CMK (cell line): ENCODE measurements at places on chromosomes 2 and 18.

- DNase-seq, result no peak
Measured at GRCh38 chr18:39801010-39801409, 2154.0 kb upstream of the PIK3C3 start.

DNA sequence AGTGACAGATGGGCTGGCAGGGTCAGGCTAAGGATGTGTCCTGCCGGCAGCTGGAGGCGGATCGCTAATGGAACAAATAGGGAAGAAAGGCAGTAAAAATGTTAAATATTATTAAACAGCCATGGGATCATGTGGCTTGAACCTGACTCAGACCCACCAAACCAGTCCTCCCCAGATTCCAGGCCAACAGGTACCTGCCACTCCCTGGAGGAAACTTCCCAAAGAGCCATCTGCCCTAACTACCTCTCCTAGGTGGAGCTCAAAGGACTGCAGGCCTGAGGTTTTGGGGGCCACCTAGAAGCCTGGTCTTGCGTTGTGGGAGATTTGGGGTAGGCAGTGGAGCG, 34.3 kb downstream of the CIB4 start:
- no peak for DNase-seq

DNA sequence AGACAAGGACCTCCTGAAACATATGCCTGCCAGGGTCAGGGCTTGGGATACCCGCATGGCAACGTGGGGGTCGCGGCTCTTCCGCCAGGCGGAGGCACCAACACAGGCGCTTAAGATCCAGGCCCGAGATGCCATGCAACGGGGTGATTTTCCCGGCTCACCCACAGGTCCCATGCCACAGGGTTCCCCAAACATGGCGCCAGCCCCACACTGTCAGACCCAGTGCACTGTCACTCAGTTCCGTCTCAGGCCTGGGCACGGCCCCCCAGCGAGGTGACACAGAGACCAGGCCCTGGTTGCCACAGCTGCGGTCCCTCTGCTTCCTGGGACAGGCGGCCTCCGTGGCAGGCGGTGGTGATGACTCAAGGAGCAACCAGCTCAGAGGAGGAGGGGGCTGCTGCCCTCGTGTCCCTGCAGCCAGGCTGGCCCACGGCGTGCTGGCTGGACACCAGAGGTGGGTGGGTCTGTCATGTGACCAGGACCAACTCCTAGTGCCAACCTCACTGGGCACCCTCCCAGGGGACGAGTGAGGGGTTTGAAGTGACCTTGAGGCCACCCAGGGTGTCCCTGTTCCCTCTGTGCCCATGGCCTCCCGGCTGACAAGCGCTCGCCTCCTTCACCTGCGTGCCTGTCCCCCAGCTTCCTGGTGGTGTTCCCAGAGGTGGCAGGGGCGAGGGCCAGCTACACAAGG, 4.9 kb downstream of the PDCD1 start:
- no peak for DNase-seq

GRCh38 chr2:135657806-135658582, 83.7 kb upstream of the UBXN4 start:
- no peak for DNase-seq

DNA sequence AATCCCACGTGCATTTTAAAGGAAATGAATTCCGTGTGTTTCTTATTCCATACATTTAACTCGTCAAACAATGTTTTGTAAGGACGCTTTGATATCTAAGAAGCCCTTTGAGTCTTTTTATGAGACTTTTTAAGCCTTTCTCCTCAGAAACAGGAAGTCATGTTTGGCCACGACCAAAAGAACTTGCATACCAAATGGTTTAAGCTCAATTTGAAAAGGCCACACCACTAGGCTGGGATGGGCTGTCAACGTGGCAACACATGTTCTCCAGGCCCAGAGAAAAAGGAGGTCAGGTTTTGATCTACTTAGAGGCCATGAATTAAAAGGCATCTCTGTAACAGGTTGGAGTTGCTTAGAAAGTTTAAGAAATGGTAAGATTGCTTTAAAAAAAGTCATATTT, 441.8 kb downstream of the CMPK2 start:
- DNase-seq, result no peak

GRCh38 chr2:241153616-241154015, 3.3 kb downstream of the PPP1R7 start:
- no peak for DNase-seq

GRCh38 chr18:21897811-21898210, 157.2 kb downstream of the MIB1 start:
- no peak for DNase-seq

GRCh38 chr18:21599585-21600525, 649 bp downstream of the ESCO1 start:
- no peak for DNase-seq

DNA sequence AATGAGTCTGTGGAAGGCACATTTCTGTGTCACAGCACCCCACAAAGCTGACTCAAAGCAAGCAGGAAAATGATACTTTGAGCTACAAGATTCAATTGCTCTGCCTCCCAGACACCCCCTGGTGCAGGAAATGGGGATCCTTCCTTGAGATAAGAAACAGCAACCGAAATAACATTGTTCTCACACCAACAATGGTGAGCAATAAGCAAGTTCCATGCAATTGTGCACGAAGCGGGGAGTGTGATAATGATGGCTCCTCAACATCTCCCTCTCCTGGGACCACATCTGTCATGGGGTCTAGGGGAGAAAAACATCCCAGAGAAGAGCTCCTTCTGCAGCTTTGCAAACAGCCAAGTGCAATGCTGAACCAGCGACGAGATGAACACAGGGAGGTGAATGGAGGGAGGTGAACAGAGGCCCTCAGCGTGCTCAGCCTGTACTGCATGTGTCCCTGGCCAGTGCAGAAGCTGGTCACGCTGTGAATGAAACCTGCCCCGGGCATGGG, 67.7 kb downstream of the PDCL3 start:
- no peak for DNase-seq

DNA sequence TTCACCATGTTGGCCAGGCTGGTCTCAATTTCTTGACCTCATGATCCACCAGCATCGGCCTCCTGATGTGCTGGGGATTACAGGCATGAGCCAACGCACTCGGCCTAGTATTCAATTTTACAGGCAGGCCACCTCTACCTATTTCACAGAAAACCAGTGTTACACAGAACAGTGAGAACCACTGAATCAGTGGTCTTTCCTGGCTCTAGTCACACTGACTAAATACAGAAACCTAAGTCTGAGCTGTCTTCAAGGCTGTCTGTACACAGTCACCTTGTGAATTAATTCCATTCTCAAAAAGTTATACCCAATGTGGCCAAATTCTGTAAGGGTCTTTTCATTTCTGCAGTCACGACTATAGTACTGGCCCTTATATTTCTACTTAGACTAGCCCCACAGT, 3.5 kb downstream of the RNF149 start:
- no peak for DNase-seq

GRCh38 chr18:44638034-44638540, 42.6 kb upstream of the SETBP1 start:
- DNase-seq, result no peak

DNA sequence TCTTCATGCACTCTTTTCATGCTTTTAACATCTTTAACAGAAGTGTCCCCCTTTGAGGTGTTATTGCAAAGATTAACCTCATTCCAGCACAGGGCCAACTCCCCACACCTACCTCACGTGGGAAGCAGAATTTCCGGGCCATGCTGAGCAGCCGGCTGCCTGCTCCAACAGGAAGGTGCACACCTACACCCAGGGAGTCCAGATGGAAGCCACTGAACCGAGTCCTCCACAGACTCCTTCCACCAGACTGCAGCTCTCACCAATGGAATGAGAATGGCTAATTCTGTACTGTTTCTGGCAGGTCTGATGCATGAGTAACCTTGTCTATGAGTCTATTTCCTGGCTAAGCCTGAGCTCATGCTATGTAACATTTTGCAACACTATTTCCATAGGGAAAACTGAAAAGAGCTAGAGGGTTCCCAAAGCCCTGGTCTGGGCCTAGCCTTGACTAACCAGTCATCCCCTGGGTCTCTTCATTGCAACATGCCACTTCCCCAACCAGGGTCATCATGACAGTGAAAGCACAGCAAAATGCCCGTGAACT, 11.0 kb downstream of the ERFE start:
- DNase-seq, result no peak

GRCh38 chr18:53795061-53795460, 429.4 kb downstream of the MBD2 start:
- DNase-seq, result no peak

DNA sequence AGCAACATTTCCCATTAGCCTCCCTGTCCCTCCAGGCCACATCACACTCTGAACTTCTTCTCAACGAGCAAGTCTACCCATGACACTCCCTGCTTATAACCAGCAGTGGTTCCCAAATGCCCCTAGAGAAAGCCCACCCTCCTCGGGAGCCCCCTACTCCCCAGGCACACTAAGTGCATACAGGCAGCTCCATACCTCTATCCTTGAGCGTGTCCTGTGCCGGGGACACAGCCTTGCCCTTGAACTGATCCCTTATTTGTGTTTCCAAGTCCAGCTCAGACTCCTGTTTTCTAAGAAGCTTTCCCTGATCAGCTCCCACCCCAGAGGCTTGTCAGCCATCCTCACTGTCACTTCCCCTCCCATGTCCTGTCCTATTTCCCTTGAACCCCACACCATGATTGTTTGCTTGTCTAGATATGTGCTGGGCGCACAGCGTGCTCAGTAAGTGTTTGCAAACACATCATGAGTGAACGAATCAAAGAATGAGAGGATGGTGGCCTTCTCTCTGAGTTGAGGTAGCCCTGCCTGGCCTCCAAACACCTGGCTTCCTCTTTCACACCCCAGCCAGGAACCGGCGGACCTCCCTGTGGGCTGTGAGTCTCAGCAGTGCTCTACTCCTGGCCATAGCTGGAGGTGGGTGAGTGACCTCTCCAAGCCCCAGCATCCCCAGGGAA, 2.1 kb downstream of the TEX51 start:
- no peak for DNase-seq

GRCh38 chr2:2910259-2910658, 467.4 kb downstream of the EIPR1 start:
- no peak for DNase-seq

DNA sequence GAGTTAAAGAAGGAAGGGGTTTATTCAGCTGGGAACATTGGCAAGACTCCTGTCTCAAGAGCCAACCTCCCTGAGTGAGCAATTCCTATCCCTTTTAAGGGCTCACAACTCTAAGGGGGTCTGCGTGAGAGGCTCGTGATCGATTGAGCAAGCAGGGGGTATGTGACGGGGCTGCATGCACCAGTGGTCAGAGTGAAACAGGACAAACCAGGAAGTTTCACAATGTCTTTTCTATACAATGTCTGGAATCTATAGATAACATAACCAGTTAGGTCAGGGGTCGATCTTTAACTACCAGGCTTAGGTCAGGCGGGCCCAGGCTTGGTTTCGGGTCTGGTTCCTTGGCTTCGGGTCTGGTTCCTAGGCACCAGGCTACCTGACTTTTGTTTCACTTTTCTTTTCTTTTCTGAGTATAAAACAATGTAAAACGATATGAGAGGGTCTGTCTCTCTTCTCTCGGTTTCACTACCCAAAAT, 30.1 kb upstream of the LIPG start:
- no peak for DNase-seq

DNA sequence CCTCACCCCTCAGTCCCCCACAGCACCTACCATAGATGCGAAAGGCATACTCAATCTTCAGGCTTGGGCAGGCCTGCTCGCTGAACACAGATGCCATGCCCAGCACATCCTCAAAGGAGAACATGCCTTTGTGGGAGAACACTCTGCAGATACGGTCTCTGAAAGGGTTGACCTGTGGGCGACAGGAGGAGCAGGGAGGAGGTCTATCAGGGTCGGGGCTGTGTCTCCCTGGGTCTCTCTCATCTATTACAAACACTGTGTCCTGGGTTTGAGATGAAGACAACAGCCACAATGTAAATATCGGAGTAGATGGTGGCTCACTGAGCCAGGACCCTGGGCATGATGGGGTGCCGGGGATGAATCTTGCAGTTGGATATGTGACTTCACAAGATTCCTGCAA, 46.0 kb downstream of the CIB4 start:
- DNase-seq, result no peak

DNA sequence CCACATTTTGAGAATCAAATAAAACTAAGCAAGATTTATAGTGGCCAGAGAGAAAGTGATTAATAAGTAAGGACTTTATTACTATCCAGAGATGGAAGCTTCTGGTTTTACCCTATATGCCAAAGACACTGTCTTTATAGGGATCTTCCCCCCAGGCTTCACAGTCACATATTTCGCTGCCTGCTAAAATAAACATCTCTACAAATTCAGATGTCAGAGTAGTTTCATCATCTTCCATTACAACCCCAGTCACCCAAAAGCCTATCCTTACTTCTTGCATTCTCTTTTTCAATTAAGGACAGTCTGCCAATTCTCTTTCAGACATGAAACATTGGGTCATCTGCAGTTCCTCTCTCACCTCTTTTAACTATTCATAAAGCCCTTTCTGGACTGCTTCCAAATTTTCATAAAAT, 28.3 kb downstream of the CREB1 start:
- no peak for DNase-seq

DNA sequence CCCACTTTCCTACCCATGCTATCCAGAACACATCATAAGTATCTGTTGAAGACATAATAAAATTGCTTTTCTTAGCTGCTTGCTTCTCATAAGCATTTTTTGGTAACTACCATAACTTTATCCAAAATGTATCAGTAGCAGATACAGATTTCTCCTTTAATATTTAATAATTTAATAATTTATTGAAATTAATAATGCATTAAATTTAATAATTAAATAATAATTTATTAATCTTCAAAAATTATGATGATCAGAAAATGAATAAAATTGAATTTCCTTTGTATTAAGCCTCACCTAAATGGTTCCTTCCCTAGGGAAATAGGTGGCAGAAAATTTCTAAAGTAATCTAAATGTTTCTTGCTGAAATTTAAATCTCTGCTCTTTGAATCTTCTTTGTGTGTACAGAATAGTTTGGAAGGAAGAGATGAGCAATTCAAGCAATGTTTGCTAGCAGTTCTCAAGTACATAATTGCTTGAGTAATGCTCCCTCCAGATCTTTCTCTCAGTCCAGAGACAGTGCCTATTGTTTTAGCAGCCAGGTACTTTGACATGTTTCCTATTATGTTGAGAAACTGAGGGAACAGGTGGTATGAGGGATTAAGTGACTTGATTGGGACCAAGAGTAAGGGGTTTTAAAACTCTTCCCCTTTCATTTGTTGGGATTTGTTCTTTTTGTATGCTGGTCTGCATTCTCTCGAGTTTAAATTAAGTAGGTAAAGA, 123.1 kb upstream of the CYP26B1 start:
- DNase-seq, result no peak
